BE2C (cell line): ENCODE measurements at places on chromosomes 7 and 10.

DNA sequence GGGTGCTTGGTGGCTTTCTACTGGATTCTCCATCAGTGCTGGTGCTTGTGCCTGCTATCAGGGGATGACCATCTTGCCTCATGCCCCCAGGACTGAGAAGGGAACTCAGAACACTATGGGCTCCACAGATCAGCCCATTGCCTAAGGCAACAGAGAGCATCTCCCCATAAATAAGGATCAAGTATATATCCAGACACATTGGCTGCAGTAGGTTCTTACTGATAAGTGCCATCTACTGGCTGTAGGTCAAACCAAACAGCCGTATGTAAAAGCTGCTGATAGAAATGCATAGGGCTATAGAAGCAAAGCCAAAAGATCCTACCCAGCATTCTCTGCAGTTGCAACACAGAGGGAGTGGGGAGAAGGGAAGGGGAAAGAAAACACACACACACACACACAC, 153.7 kb downstream of the CDK14 start:
- no peak for DNase-seq

DNA sequence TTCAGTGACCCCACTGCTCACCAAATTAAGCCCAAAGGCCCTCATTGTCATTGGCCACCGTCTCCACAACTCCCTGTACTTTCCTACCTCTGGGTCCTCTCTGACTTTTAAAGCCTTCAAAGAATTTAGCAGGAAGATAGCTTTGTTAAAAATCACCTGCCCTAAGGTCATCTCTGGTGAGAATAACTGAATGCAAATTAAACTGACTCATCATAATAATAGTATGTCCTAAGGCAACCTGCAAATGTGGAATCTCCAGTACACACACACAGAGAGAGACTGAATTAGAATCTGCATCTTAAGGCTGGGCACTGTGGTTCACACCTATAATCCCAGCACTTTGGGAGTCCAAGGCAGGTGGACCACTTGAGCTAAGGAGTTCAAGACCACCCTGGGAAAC, 24.1 kb downstream of the OAT start:
- no peak for DNase-seq

DNA sequence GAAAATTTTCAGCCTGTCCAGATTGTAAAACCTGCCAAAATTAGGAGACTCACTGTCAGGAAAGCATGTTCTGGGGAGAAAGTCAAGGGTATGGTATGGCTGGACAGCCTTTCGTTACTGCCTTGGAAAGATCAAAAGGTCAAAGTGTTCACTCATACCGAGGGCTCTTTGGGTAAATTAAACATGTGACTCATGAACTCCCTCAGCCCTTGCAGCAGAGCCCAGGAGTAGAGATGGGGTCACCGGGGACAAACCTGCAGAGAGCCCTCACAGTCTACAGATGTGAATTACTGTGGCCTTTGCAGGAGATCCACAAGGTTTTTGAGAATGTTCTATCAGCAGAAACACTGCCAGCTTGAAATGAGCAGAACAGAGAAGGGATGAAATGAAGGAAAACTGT, 275.7 kb downstream of the KLF6 start:
- no peak for DNase-seq

DNA sequence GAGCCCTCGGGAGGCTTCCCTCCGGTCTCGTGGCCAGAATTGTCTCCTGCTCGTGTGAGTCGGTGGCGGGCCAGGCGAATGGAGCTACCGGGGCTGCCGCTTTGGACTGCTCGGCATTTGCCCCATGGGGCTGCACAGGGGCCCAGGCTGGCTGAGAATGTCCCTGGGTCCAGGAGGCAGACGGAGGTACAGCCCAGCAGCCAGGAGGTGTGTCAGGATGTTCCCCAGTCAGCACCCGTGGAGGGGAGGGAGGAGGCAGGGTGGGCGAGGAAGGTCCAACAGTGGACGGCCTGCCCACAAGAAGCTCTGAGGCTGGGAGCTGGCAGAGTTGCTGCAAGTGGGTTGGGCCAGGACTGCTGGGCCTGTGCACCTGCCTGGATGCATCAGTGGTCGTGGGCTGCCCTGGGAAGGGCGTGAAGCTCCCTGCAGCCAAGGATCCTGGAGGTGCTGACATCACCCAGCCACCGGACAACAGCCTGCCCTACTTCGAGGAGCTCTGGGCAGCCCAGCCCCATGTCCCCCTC, 46.4 kb downstream of the PDGFA start:
- DNase-seq = peak; percentile 3

DNA sequence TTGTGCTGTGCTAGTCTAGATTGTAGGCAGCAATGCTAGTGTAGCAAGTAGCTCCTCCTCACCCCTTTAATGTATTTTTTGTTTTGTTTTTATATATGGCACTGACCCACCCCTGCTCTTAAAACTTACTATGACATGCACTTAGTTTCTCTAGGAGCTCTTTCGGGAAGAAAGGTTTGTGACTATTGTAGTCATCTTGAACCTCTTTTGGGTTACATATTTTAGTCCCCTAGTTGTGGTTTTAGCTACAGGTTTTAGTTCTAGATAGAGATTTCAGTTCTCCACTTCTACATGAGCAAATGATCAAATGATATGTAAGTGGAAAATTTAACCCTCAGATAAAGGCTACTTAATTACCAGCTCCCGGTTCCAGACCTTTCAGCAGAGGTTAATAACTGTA, 14.9 kb downstream of the MINPP1 start:
- DNase-seq = no peak

GRCh38 chr10:104387130-104387888, 33.7 kb downstream of the CFAP58 start:
- DNase-seq = peak; percentile 6

DNA sequence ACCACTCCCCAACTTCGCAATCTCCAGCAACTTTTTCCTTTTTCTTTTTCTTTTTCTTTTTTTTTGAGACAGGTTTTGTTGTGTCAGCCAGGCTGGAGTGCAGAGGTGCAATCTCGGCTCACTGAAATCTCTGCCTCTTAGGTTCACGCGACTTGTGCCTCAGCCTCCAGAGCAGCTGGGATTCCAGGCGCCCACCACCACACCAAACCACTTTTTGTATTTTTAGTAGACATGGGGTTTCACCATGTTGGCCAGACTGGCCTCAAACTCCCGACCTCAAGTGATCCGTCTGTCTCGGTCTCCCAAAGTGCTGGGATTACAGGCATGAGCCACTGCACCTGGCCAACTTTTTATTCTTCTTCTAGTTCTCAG, 55.0 kb downstream of the KIAA1549 start:
- DNase-seq = no peak

GRCh38 chr7:824664-825063, 7.6 kb upstream of the SUN1 start:
- no peak for DNase-seq

GRCh38 chr7:157979636-157980340, 607.8 kb downstream of the PTPRN2 start:
- no peak for DNase-seq

DNA sequence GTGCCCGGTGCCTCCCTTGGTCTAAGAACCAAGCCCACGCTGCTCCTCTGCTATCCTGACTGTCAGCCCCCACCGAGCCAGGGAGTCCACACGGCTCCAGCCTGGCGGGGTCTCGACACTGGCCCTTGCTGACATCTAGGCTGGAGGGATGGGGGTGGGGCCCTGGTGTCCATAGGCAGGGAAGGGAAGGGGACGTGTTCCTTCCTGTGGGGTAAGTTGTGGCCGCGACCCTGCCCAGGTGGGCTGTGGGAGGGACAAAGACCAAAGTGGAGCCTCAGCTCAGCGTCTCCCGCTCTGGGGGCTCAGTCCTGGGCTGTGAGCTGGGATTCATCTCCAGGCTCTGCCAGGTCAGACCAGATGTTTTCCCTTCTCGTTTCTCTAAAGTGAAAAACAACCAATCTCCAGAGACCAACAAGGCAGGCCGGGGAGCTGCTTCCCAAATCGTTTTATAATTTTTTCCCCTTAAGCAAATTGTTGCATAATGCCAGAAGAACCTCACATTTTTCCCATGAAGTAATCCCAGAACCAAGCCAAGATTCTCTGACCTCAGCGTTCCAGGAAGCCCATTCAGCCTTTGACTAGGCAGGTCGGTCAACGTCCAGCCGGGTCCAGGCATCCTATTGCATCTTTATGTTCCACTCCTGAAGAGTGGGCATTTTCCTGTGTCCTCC, 101.2 kb downstream of the RGS10 start:
- DNase-seq = no peak

DNA sequence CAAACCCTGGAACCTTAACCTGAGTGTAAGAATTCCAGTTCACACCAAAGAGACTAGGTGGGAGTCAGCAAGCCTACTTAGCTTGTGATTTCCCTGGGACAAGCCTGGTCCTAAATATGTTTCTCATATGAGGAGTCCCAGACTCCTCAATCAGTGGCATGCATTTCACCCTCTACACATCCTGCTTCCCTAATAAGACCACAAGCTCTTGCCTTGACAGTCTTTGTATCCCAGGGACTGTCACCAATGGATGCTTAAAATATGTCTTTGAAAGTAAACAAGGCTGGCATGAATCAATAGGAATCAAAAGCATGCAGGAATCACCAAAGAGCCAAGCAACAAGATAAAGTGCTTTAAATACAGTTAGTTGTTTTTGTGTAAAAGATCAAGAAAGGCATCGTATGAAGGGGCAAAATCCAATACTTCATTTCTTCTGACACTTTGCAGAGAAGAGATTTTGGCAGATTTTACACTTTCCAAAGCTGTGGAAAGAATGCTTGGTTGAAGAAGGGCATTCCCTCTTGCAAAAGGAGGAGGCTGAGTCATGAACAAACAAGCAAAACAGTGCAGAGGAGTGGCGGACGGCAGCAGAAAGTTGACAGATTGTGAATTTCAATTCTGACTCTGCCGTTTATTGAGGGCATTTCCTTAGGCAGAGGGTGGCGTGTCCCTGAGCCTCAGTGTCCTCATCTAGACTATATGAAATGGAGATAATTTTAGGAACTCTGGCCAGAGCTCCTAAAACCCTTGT, 8.5 kb upstream of the NFE2L3 start:
- DNase-seq = no peak

DNA sequence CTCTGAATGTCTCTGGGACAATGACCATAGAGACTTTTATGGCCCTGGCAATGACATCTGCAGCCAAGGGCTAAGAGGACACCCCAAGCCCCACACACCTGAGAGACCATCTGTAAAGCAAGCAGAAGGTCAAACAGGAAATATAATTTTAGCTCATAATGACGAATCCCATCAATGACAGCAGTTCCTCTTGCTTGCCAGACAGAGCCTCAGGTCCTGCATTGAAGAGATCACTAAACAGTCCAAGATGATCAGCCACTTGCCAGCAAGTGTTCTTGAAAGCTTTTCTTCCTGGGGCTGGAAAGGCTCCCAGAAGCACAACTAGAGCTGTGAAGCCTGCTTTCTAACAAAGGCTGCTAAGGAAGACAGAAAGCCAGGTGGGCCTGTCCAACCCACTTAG, 993.7 kb upstream of the AUTS2 start:
- no peak for DNase-seq

GRCh38 chr10:75929630-75930161, 498.3 kb downstream of the LRMDA start:
- DNase-seq = no peak

- no peak for DNase-seq
Observed at GRCh38 chr10:95478935-95479334, 82.2 kb downstream of the SORBS1 start.
